ENCODE measurements at places on chromosomes 16 and 17.
A peak's percentile ranks its signal among the peaks of the same experiment; 100 is the strongest.

GRCh38 chr16:27582883-27583282, 32.9 kb downstream of the KATNIP start:
- no peak for DNase-seq

- DNase-seq, result no peak
Measured at GRCh38 chr17:71287071-71287823, 833.6 kb upstream of the SOX9 start.

GRCh38 chr17:80836971-80837481, 154.6 kb upstream of the CHMP6 start:
- DNase-seq, result no peak

DNA sequence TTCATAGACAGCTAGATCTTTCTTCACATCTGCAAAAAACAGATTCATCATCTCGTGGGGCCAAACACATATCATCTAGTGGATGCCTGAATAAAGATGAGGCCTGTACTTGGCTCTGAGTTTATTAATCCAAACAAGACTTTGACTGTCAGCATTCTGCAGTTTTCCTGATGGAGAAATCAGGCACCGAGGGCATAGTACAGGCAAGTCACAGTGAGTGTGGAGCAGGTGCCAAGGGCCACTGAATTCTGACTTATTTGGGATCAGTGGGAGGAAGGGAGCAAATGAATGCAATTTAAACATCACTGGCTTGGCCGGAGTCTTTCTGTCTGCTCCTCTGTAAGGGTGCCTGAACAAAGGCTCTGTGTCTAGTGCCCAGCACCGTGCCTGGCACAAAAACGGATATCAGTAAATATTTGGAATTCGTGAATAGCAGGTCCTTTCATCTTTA, 975 bp downstream of the CFAP20 start:
- DNase-seq, result no peak

GRCh38 chr17:80893604-80894438, 97.8 kb upstream of the CHMP6 start:
- no peak for DNase-seq

GRCh38 chr16:12437761-12438440, 365.8 kb downstream of the CPPED1 start:
- no peak for DNase-seq

GRCh38 chr17:35931794-35932425, 1.3 kb upstream of the RDM1 start:
- no peak for DNase-seq

GRCh38 chr17:32323811-32324491, 18.0 kb downstream of the C17orf75 start:
- DNase-seq, result peak; percentile 41

DNA sequence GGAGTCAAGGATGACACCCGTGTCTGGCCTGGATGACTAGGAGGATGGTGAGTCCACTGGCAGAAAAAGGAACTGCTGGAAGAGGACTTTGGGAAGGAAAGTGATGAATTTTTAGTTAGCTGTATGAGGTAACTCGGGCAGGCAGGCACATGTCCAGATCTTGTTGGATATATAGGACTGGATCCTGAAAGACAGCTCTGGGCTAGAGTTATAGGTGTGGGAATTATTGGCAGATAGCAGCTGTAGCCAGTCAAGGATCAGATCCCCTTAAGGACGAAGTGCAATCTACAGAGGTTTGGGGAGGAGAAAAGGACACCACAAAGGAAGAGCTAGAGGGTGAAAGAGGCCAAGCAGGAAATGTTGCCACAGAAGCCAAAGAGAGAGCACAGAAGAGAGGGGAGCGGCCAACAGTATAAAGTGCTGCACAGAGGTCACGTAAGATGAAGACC, 10.1 kb downstream of the CYB5D1 start:
- DNase-seq, result peak; percentile 53

DNA sequence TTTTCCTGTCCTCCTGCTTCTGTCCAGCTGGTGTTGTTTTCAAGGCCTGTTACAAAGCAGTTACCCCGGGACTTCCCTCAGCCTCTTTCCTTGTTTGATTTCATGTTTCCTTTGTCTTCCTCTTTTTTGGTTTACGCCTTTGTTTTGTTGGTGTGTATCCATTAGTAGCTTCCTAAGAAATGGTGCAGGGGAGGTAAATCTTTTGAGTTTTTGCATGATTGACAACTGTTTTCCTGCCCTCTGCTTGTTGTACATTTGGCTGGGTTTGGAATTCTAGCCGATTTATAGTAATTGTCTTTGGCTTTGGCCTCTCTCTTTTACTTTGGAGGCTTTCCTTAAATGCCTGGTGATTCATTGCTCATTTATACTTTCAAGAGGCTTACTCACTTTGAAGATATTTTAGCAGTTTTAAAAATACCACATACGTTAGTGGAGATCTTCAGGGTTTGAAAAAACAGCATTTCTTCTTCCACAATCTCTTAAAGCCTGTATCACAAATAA, 32.8 kb downstream of the DNAH2 start:
- no peak for DNase-seq

DNA sequence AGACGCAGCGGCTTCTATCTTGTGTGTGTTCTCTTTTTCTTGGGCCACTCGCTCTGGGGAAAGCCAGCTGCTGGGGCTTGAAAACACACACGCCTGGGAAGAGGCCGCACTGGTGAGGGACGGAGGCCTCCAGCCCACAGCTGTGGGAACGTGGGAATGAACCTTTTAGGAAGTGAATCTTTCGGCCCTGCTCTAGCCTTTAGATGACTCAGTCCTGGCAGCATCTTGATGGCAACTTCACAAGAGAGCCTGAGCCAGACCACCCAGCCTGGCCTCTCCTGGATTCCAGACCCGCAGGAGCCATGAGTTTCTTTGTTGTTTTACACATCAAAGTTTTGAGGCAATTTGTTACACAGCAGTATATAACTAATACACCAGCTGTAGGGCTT, 2.2 kb upstream of the PDPK1 start:
- peak; percentile 95 for DNase-seq

GRCh38 chr17:50426814-50427787, 1.1 kb downstream of the ACSF2 start:
- peak; percentile 79 for DNase-seq

DNA sequence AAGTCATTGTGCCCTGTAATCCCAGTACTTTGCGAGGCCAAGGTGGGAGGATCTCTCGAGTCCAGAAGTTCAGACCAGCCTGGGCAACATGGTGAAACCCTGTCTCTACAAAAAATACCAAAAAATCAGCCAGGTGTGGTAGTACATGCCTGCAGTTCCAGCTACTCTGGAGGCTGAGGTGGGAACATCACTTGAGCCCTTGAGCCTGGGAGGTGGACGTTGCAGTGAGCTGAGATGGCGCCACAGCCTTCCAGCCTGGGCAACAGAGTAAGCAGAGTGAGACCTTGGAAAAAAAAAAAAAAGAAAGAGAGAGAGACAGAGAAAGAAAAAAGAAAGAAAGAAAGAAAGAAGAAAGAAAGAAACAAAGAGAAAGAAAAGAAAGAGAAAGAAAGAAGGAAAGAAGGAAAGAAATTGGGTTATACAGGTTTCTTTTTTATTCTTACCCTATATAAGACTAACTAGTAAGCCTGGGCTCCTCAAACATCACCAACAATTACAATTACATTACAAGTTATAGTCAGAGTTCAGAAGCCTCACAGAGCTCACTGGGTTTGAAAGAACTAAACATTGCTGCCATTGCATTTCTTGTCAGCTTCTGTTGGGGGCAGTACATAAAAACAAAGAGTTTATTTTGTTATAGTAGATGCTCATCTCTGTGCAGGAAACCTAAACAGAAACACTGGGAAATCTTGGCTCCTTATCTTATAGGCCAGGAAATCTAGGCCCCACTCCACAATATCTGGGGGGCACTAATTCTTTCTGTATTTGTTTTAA, 6.7 kb upstream of the ABCA9 start:
- no peak for DNase-seq

DNA sequence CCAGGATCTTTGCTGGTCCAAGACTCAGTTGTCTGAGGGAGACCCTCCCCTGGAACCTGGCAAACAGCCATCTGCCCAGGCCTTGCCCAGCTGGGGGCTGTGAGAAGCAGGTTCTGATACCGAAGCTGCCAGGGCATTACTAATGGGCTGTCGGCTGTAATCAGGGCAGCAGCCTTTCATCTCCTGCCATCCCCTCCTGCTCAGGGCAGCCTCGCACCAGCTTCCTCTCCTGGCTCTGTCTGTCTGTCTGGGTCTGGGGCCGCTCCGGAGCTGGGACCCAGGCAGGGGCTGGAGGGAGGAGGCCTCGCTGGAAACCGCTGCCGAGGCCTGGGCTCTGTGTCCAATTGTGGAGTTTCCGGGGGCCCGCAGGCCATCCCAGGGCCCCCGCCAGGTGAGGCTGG, 21.6 kb upstream of the BRD7 start:
- no peak for DNase-seq

GRCh38 chr17:38980490-38981217, 13.5 kb upstream of the FBXO47 start:
- no peak for DNase-seq

- peak; percentile 58 for DNase-seq
Measured at GRCh38 chr16:87491522-87492290, 1.1 kb downstream of the ZCCHC14 start.

DNA sequence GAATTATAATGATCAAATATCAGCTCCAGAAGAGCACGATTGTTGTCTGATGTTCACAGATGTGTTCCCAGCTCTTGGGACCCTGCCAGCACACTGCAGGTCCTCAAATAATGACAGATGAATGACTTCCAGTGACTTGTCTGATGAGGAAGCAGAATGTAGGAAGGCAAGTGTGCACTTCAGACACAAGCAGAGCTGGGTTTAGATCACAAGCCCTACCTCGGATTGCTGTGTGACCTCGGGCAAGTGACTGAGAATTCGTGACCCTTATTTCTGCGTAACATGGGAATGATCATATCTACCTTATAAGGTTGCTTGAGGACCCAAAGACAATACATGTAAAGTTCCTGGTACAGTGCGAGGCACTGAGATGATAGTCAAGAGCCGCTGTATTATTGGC, 182.2 kb downstream of the ABCC12 start:
- DNase-seq, result no peak

- DNase-seq, result no peak
Measured at GRCh38 chr17:48582750-48583069, 4.6 kb upstream of the HOXB4 start.

- DNase-seq, result no peak
Measured at GRCh38 chr16:2816751-2817339, at the start of gene PRSS21. PRSS21 (plus strand) TSS chr16:2817237; CDS start chr16:2817269, 32 bp downstream.

DNA sequence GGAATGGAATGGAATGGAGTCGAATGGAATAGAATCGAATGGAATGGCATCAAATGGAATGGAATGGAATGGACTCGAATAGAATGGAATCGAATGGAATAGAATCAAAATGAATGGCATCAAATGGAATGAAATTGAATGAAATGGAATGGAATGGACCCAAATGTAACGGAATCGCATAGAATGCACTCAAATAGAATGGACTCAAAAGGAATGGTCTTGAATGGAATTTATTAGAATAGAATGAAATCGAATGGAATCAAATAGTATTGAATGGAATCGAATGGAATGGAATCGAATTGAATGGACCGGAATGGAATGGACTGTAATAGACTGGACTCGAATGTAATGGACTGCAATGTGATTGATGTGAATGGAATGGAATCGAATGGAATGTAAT, 501.4 kb upstream of the WSB1 start:
- no peak for DNase-seq

GRCh38 chr17:29645515-29646051, 22.9 kb upstream of the CORO6 start:
- peak; percentile 79 for DNase-seq

GRCh38 chr16:46731691-46732555, 16.2 kb downstream of the MYLK3 start:
- no peak for DNase-seq

GRCh38 chr16:72203401-72203800, 31.4 kb upstream of the PMFBP1 start:
- DNase-seq, result peak; percentile 96

DNA sequence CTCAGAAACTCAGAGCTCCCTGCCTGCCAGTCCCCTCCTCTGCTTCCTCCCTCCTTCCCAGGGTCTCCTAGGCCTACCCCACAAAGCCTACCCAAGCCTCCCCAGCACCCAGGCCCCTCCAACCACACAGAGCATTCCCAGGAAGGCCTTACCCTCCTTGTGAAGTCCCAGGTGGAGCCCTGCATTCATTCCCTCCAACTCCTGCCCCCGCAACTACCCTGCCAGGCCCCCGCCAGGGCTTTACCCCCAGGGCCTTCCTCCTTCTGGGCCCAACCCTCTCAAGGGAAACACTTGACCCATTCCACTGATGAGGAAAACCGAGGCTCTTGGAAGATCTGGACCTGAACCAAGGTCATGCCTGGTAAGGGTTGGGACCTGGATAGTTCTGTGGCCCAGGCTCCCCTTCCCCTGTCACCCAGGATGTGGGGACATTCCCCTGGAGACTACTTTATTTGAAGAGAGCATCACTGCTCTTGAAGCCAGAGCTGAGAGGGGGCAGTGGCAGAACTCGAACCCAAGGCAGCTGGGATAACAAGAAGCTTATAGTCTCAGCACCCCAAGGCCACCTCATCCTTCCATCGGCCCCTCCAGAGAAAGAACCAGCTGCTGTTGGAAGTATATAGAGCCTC, 12.5 kb downstream of the PLLP start:
- no peak for DNase-seq

DNA sequence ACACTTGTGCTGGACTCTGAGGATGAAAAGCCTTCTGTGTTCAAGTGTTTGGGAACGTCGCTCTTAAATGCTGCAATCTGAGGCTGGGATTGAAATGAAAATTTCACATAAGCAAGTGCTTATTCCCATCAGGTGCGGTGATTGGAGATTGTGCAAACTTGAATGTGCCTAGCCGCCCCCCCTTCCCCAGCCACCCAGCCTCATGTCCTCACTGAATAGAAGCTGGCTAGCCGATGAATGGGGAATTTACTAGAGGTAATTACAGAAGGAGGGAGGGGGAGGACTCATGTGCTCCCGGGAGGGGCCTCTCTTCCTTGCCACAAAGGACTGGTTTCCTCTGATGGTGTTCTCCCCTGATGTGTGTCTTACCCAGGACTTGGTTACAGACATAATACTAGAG, 544.8 kb upstream of the EEF2KMT start:
- DNase-seq, result no peak

- DNase-seq, result peak; percentile 34
Measured at GRCh38 chr17:35051579-35052240, 11.8 kb downstream of the RFFL start.

GRCh38 chr17:19357351-19357750, 5.2 kb downstream of the B9D1 start:
- DNase-seq, result no peak

DNA sequence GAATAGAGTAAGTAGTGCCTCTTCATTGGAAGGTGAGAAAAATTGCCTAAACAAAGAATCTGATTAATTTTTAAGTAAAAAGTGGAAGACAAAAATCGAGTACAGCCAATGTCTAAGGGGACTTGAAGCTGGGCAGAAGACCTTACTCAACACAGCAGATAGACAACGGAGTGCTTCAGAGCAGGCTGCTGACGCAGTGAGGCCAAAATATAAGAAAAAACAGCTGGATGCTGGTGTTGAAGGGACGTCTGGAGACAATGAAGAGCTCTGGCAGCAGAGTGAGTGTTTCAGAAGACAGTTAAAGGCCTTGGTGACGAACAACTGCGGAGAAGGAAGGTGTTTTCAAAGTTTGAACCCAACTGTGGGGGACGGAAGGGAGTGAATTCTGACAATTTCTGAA, 169.8 kb downstream of the MRTFB start:
- DNase-seq, result no peak

All from suppressor macrophage (primary cell).